ENCODE measurements at places on chromosomes 6 and 20.

- no peak for DNase-seq
These were observed 14.1 kb upstream of the TENT5A start for GRCh38 chr6:81766482-81767069.

GRCh38 chr20:50194422-50194830 lies 3.8 kb downstream of the CEBPB start:
- no peak for DNase-seq

DNA sequence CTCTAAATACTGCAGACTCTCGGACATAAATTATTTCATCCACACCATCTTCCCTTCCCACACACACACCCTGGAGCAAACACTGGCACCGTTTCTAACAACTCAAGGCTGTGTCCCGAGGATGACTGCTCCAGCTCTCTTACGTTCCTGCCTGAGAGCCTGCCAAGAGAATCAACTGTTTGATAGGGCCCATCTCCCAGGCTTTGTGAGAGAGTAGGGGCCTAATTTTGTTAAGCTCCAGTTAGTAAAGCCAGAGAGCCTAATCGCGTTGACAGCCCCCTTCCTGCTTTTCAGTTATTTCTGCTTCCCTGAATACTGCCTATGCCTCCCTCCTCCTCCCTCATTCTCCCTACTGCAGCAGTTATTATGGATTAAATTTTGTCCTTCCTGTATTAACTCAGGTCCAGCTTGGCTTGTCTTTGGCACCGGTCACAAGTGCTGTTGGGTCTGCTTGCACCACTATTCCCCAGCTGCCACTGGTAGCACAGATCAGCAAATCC lies 118.1 kb upstream of the TMEM181 start:
- DNase-seq, result no peak

DNA sequence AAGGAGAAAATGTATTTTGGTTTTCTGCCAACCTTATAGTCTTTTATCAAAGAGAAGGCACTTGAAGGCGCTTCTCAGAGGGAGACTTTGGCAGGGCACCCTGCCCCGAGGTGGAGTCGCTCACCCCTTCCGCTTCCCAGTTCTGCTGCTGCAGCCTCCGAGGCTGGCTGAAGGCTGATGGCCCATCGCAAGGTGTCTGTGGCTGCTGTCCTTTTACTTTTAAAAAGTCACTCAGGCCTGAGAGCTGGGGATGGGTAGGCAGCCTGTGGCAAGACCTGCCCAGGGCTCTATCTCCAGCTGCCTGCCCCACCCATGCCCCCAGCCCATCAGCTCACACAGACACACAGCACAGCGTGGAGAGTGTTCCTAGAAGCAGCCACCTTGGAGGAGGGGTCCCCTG lies 206.6 kb upstream of the CST7 start:
- no peak for DNase-seq

GRCh38 chr6:89084542-89084941 lies 4.0 kb downstream of the PNRC1 start:
- no peak for DNase-seq
